Natural killer cell (primary cell): ENCODE measurements at places on chromosomes 2 and 18. TPM values are rescaled to one million over a fixed set of nuclear protein-coding genes. Genes with fewer than 3 reads are reported as not detected.

The NT5DC4 gene
- total RNA-seq, result 0.45 TPM

DNA sequence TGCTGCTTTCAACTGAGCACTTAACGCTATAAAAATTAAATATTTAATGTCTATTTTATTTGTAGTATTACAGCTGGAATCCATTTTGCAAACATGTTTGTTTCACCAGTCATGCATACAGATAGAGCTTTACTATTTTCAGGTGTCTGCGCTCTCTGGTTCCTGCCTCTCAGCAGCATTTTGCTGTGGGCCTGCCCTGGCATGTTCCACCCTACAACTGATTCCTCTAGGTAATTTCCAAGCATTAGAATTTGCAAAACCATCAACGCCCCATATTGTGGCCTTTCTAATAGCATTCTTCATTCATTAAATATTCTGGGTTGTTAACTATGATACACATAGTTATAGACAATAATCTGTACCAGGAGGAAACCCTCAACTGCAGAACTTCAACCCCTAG lies 266.4 kb upstream of the DLGAP1 start:
- DNase-seq, result no peak

GRCh38 chr2:70250434-70250833 lies 2.0 kb upstream of the TIA1 start:
- DNase-seq, result no peak

- no peak for DNase-seq
Measured at GRCh38 chr2:163734881-163735684, 725 bp downstream of the FIGN start.

- no peak for DNase-seq
Measured at GRCh38 chr2:164960159-164960558, 4.8 kb upstream of the SLC38A11 start.

The CAMKMT gene
- total RNA-seq, result 25.0 TPM

DNA sequence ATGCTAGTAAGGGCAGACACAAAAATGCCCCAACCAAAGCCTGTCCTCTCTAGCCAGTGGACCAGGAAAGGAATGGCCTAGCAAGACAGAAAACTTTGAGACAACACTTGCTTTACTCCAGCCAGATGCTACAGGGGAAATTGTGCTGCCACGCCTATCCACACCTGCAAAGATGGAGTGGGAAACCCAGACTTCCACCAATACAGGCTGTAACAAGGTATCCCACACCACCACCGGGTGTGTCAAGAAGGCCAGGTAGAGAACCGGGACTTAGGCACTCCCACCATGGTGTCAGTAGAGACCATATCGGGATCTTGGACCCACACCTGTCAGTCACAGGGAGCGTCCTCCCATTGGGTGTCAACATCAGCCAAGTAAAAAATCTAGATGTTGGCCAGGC lies 16.2 kb upstream of the ESPNL start:
- no peak for DNase-seq

DNA sequence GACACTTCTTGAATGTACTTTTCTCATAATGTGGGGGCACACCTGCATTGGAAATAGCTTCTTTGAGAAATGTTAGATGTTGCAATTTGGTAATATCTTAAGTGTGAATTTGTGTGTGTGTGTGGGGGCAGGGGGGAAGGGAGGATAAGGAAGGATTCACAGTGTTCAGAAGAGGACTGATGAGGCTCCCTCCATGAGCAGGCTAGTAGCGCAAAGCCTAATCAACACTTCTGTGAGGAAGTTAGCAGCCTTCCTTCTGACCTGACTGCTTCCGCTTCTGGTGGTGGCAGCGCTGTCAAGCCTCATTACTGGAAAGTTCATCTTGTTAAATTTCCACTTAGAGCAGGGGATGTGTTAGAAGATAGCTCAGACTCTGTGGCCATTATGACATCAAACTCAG lies 295.4 kb upstream of the SPRED2 start:
- no peak for DNase-seq

The RETREG2 gene
- total RNA-seq, result 77.0 TPM

GRCh38 chr2:80461505-80462197 lies 157.1 kb upstream of the LRRTM1 start:
- DNase-seq, result no peak

- DNase-seq, result no peak
Measured at GRCh38 chr2:248724-249123, 15.1 kb downstream of the SH3YL1 start.

The TWIST2 gene
- not detected for total RNA-seq

DNA sequence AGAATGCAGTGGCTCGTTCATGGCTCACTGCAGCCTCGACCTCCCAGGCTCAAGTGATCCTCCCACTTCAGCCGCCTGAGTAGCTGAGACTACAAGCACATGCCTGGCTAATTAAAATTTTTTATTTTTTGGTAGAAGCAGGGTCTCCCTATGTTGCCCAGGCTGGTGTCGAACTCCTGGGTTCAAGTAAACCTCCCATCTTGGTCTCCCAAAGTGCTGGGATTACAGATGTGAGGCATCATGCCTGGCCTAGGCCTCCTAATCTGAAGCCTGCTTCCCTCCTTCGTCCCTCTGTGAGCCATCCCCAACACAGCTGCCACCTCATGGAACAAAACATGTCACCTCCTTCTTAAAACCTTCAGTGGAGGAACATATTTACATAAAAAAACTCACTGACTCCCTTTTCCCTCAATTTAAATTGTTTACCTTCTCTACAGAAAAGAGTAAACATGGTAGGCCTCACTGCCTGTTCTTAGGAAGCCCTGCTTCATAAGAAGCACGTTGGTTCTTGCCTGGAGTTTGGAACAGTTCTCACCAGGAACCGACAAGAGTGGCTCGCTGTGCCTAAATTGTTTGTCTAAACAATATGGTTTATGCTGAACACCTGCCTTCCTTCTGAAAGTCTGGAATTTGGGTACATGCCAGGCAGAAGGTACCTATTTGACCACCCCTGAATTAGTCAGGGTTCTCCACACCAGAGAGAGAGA lies 12.1 kb upstream of the RHOB start:
- DNase-seq, result no peak

DNA sequence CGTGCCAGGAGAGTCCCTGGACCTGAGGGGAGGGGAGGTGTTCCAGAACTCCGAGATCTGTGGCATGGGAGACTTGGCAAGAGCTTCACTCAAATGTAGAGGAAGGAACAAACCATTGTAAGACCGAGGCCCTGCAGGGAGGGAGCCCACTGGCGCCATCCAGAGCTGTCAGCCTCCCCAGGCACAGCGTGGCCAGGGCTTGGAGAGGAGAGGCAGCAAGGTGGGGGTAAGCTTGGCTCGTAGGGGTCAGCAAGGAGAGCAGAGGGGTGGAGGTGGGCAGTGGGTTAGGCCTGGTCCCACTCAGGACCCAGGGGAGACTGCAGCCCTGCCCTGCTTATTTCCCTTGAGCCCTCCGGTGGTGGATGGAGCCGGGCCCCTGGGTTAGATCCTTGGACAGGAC lies 3.6 kb downstream of the TMEM177 start:
- no peak for DNase-seq

DNA sequence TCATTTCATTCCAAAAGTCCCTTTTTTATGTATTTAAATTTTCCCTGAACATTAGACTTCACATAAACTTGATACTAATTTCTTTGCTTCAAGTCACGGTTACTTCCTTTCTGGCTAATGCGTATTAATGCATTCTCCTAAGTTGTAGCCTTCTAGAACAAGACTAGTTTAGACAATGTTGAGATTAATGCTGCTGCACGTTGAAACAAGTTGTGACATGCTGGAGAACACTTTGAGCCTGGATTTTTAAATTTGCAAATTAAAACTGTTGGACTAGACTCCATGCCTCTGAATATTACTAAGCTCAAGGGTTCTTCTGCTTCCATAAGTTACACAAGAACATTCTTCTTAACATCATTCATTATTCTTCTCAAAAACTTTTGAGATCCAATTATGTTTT lies 29.1 kb downstream of the ID2 start:
- DNase-seq, result no peak

DNA sequence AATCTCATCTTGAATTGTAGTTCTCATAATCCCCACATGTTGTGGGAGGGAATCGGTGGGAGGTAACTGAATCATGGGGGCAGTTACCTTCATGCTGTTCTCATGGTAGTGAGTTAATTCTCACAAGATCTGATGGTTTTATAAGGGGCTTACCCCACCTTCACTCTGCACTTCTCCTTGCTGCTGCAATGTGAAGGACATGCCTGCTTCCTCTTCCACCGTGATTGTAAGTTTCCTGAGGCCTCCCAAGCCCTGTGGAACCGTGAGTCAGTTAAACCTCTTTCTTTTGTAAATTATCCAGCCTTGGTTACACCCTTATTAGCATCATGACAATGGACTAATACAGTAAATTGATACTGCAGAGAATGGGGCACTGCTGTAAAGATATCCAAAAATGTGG lies 57.9 kb downstream of the SCN7A start:
- no peak for DNase-seq

The IMPACT gene
- 12.2 TPM for total RNA-seq

DNA sequence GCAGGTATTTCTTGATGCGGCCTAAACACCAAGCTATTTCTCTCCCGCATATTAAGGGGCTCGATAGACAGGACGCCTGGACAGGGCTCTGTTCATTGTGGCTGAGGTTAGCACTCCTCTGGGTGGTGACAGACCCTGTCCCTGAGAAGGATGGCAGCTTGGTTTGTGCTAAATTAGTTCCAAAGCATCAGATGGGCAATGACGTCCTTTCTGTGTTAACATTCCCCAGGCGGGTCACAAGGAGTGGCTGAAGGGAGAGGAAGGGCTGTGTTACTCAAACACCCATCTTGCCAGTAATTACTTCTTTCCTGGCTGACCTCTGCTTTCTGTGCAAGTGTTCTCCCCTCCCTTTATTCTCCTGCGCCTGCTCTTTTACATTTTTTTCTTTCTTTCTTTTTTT lies 75.0 kb downstream of the TMEM247 start:
- no peak for DNase-seq

DNA sequence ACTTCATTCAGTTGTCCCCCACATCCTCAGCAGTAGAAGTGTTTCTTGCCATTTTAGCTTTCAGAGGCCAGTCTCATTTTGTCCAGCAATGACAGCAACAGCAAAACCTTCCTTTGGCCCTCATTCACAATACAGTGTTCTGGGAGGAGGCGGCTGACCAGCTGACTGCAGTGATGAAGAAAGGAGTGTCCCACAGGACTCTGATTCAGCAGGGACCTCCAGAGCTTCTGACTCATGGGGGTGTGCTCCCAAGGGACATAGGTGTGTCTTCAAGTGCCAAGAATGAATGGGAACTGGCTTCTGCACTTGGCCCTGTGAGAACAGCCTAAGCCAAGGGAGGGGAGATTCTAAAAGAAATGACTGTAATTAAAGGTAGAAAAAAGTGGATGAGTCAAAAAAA lies 147.0 kb upstream of the PELI1 start:
- no peak for DNase-seq

GRCh38 chr2:232523682-232524597 lies 2.0 kb upstream of the CHRND start:
- DNase-seq, result no peak

The PTMA gene
- 1,643 TPM for total RNA-seq

DNA sequence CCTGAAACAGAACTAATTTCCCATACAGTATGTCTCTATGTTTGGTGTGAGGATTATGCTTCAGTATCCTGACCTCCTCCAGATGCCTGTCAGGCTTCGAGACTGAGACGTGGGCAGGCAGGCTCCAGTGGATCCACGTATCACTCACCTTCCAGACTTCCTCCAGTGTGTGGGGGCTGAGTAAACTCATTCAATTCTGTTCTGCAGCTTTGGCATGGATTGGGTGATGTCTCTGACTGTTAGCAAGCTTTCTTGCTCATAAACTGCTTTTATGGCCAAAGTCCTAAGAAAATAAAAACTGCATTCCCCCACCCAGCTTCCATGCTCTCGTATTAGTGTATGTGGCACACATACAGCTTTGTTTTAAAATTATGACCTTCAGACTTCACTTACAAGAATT lies 53.6 kb downstream of the CCDC93 start:
- no peak for DNase-seq

DNA sequence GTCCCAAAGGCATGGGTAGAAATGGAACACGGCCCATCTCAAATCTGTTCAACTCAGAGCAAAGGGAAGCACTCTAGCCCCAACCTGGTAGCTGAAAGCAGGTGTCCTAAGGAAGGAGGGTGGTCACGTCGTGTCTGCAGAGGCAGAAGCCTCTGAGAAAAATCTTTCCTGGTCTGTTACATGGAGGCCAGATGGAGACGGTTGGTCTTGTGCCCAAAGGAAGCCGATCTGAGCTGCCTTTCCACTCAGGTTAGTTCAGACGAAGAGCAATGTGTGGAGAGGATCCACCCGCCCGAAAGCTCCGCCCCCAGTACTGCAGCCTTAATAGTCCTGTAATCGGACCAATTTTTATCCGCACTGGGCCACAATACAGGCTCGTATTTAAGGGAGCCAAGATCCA lies 54.9 kb upstream of the AMMECR1L start:
- DNase-seq, result no peak

DNA sequence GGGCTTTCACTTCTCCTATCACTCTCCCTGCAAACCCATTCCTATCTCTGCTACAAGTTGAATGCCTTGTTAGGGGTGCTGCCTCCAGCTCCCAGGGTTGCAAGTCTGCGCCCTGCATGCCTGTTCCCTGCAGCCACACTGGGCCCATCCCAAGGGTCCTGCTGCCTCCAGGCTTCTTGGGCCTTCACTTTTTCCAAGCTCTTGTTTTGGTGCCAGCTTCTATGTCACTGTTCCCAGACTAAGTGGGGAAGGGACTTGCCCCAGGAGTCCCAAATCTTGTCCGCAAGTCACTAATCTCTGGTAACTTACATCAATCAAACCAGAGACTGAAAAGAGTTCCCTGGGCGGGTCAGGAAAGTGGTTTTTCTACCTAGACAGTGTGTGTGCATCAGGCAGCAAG lies 65.4 kb downstream of the ZCCHC2 start:
- DNase-seq, result no peak

- DNase-seq, result peak; percentile 27
Measured at GRCh38 chr18:63421514-63421913, 762 bp downstream of the VPS4B start.

DNA sequence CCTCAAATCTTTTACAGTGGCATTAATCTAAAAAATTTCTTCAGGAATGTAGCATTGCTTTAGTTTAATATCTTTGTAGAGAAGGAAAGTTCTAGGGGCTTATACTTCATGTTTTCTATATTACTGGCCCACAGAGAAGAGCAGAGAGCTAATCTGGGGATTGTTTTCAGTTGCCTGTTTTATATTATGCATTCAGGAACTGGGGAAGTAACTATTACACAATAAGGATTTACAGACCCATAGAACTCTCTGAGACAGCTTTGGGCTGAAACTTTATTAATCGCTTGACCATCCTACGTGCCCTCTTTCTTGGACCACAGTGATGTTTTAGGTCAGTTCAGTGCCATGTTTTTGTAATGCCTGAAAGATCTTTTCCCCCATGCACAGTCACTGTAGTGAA lies 29.9 kb downstream of the BIRC6 start:
- no peak for DNase-seq

The RPL37A gene
- total RNA-seq, result 1,744 TPM

The CKAP2L gene
- total RNA-seq, result 3.4 TPM
